ENCODE measurements at places on chromosomes 3 and 15.

DNA sequence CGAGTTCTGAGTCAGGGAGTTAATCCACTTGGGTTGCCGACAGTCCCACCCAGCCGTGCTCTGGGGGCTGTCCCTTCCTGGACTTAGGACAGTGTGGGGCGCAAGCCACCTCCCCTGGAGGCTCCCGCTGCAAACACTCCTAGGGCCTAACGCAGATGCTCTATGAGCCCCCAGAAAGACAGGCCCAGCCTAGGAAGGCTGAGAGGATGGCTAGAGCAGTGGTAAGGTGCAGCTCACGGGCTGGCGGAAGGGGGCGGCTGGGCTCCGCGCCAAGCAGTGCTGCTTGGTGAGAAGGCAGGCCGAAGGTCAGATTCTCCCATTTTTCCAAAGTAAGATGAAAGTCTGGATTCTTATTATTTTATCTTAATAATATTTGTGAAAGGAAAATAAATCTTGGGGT, 84.6 kb upstream of the ALDH1L1 start:
- DNase-seq, result no peak

GRCh38 chr3:155553326-155553725, 191.5 kb downstream of the PLCH1 start:
- DNase-seq, result no peak

GRCh38 chr15:60620708-60621107, 141.8 kb upstream of the ICE2 start:
- DNase-seq, result peak; percentile 48

GRCh38 chr3:71310359-71310979, 273.1 kb downstream of the FOXP1 start:
- peak; percentile 58 for DNase-seq

- no peak for DNase-seq
These were observed 13.4 kb downstream of the TAMM41 start for GRCh38 chr3:11832981-11833905.

GRCh38 chr15:64739156-64739555, 36.2 kb downstream of the RBPMS2 start:
- no peak for DNase-seq

DNA sequence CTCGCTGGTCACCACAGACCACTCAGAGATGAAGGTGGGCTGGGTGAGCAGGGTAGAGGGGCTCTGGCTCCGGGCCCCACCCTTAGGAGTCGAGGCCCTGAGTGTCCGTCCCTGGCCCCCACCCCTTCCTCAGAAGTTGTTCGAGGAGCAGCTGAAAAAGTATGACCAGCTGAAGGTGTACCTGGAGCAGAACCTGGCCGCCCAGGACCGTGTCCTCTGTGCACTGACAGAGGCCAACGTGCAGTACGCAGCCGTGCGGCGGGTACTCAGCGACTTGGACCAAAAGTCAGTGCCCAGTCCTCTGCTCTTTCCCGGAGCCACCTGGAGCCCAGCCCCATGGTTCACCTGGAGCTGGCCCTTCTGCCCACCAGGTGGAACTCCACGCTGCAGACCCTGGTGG, 28.5 kb downstream of the PTPN23 start:
- DNase-seq, result no peak

GRCh38 chr3:11220230-11220629, 52.0 kb upstream of the ATG7 start:
- no peak for DNase-seq

DNA sequence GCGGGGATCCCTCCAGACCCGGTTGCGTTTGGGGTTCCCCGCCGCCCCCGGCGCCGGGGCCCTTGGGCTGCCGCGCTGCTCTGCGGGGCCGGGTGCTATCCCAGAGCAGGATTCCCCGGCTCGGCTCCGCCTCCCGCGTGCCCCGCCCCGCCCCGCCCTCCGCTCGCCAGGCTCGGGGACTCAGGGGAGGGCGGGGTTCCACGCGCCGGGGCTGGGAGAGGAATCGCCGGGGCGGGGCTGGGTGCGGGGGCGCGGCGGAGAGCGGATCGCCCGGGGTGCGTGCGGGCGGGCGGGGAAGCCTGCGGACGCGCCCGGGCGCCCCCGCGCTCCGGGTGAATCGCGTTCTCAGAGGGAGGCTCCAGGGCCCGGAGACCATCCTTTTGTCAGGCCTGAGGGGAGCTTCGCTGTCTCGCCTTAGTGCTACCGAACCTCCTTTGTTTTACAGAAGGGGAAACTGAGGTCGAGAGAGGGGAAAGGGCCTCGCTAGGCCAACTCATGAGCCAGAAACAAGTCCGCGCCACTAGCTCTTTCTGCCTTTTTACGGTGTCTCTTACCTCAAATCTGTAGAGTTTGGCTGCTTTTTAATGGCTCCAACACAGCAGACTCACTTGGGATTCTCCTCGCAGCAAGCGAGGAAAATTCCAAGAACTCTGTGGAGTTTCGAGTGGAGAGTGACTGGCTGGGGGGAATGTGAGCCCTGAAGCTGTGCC, at the start of gene TMEM158:
TMEM158 (minus strand) TSS at position 82 of the 710 bp plus-strand sequence. CDS start 260 bp downstream, outside the sequence.
- DNase-seq, result peak; percentile 83

DNA sequence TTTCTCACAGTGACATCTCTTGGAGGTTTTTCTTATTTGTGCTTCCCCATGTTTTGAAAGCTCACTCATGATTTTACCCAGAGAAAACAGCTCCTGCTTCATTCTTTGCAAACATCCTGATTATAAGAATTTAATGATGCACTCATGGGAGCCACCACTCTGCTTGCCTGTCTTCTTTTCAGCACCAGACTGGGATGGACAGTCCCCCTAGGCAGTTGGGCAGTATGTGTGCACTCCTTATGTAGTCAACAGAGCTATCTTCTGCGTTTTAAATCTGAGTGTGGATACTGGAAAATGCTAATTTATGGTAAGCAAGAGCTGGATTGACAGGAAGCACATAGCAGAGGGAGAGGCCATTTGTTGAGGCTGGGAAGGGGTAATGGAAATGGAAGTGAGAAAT, 276.1 kb downstream of the AGBL1 start:
- DNase-seq, result peak; percentile 20

- DNase-seq, result no peak
These were observed 41.3 kb downstream of the FAM3D start for GRCh38 chr3:58625196-58625824.

- no peak for DNase-seq
These were observed 1062.2 kb upstream of the EPHA6 start for GRCh38 chr3:95752199-95752598.

- no peak for DNase-seq
These were observed 98.9 kb downstream of the RPLP1 start for GRCh38 chr15:69551391-69552056.

GRCh38 chr15:69854521-69855181, 243.1 kb downstream of the TLE3 start:
- DNase-seq, result no peak

- DNase-seq, result no peak
These were observed 304.1 kb downstream of the MCTP2 start for GRCh38 chr15:94535298-94536048.

DNA sequence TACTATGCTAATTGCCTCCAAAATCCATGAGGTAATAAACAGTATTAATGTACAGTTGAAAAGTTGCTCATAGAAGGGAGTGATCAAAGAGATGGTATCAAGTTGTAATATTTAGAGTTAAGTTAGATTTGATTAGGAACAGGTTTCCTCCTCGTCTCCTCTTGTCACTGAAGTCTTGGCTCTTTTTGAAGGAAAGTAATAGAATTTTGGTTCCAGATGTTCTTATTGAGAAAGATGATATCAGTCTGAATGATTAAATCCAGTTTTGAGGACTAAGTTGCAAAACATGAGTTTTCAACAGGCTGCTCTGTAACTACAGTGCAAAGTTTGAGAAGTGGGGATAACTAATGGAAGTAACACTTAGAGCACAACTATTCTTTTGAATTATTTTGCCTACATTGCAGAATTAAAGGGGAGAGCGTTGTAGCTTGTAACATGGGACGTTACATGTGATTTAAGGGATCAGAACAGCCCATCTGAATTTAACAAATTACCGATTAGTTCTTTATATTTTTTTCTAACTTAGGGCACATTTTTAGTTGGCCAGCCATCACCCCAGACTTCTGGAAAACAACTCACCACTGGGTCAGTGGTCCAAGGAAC, 48.3 kb downstream of the MAP6D1 start:
- no peak for DNase-seq

DNA sequence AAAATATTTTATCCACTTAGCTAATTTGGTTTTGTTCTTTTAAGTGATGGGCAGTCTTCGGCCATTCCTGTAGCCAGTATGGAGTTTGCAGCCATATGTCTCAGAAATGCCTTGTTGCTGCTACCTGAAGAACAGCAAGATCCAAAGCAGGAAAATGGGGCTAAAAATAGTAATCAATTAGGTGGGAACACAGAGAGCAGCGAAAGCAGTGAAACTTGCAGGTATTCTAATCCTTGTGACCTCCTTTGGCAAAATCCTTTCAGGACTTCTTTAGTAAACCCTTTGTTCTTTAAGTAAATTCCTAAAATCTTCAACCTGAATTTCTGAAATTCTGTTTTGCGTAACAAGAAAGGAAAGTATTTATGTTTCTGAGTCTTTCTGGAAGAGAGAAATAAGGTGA, 49.8 kb downstream of the CNOT10 start:
- no peak for DNase-seq

- DNase-seq, result no peak
These were observed 115.6 kb upstream of the MANF start for GRCh38 chr3:51269466-51269865.

GRCh38 chr3:128935922-128936321, 56.5 kb downstream of the ACAD9 start:
- no peak for DNase-seq

DNA sequence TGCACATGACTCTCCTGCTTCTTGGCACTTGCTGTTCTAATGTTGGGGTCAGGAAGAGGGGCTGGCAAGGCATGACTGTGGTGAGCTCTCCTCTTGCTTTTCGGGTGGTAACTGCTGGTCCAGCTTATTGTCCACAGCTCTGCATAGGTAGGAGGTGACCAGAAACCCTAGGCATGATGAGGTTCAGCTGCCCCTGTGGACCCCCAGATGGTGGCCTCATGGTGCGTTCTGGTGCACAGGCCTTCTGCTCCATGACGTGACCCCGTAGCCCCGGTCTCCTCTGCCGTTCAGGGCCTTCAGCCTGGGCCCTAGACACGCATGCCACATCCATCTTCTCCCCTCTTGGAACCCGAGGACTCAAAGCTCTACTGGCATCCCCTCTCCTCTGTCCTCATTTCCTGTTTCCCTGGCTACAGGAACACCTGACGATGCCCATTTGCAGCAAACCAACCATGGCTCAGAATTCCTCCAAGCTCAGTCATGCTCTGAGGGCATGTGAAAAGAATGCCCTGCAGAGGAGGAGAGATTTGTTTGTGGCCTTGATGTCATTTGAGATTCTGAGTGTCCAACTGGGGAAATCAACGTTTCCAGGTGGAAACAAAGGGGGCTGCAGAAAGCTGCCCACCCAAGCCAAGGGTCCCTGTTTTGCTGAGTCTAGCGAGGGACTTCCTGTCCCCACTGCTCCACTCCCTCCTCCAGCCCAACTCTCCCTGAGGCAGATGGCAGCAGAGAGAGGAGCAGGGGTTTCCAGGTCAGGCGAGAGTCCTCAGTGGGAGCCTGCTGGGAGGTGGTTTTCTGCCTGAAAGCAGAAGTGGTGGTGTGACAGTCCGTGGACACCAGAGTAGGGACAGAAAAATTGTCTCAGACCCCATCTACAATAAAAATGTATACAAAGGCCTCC, 198.7 kb upstream of the LYSMD4 start:
- DNase-seq, result no peak

GRCh38 chr15:90586948-90587347, 57.2 kb downstream of the CRTC3 start:
- DNase-seq, result no peak

GRCh38 chr15:96303503-96304056, 26.9 kb upstream of the NR2F2 start:
- DNase-seq, result no peak

- DNase-seq, result no peak
These were observed 10.5 kb downstream of the FILIP1L start for GRCh38 chr3:100103558-100104441.

DNA sequence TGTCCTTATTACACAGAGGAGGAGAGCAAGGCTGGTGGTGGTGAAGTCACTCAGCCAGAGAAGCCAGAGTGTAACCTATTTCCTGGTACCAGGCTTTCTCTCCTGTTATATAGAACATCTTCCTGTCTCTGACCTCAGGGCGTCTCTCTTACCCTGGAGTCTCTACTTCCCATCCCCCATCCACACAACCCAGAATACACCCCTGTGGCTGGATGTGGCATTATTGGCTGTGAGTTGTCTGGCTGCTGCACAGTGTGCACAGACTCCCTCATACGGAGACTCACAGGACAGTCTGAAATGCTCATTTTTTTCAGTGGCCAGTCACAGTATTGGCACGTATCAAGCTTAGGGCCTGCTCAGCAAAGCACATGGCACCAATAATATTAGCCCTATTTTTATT, 8.6 kb downstream of the PODXL2 start:
- DNase-seq, result no peak

- DNase-seq, result no peak
These were observed 11.1 kb upstream of the TSPAN3 start for GRCh38 chr15:77081971-77082370.

GRCh38 chr3:4503050-4503449, 9.9 kb downstream of the ITPR1 start:
- DNase-seq, result no peak

GRCh38 chr3:105827959-105828358, 40.9 kb downstream of the CBLB start:
- no peak for DNase-seq

DNA sequence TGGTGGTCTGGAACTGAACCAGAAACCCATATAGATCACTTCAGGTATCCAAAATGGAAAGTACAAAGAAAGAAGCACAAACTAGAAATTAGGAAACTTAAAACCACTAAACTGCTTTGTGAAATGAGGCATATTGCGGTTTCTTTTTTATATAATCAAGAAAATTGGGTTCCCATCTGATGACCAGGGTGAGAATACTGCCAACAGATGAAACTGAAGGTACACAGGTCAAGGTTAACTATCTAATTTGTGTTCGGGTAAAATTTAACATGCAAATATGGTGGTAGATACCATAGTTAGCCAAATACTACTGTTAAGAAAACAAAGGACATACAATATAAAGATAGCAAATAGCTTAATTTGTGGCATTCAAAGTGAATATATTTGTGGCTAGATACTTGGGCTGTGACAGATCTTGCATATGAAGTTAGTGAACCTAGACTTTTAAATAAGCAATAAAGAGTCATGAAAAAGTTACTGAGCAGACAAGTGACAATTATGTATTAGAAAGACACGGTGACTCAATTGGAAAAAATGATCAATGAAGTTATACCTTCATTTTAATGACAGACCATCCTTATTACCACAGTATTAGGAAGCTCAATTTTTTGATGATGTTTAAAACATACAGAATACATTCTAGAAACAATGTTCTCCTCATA, 127.4 kb downstream of the NR2E3 start:
- no peak for DNase-seq

DNA sequence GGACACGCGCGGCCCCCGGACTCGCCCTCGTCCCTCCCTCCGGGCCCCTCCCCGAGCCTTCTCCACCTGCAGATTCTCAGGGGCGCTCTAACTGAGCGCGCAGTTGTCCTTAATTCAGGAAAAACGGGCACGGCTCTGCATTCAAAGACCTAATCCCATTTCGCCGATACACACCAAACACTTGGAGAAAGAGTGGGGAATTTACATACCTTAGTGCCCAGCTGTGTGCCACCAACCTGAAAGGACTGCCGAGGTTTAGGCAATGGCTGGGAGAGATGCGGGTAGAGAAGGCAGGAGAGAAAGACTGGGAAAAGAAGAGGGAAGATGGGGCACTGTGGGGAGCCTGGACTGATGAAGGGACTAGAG, 21.8 kb downstream of the IGDCC3 start:
- DNase-seq, result no peak

All from right hindlimb (tissue), 1 donor.